ENCODE measurements at places on chromosomes 7 and 10. TPM values are rescaled to one million over a fixed set of nuclear protein-coding genes. Genes with fewer than 3 reads are reported as not detected.

CHAT gene
- not detected for total RNA-seq

HTR5A gene
- not detected for total RNA-seq

FFAR4 gene
- total RNA-seq, result not detected

NKX2-3 gene
- not detected for total RNA-seq

CTTNBP2 gene
- not detected for total RNA-seq

LIPJ gene
- not detected for total RNA-seq

KCNH2 gene
- not detected for total RNA-seq

ODAD2 gene
- 1.0 TPM for total RNA-seq

AGR3 gene
- not detected for total RNA-seq

FGFBP3 gene
- total RNA-seq, result 0.29 TPM

MPLKIP gene
- total RNA-seq, result 9.6 TPM

All from placental pericyte (primary cell).